SK-N-SH (cell line): ENCODE measurements at places on chromosomes 11 and 22. TPM values are rescaled to one million over a fixed set of nuclear protein-coding genes. Genes with fewer than 3 reads are reported as not detected.

- H3K27me3 ChIP-seq = no peaks in the 10 kb centered on the region
- no peaks in the 10 kb centered on the region for H3K36me3 ChIP-seq
- peak overlapping the region; percentile 76 for H3K27ac ChIP-seq
- H3K4me1 ChIP-seq = peaks cover 74% of the 10 kb centered on the region
- peak; percentile 76 for DNase-seq
Measured at GRCh38 chr11:44766112-44766971, 39.6 kb downstream of the TSPAN18 start.

GRCh38 chr22:29377979-29378378 is 10.4 kb downstream of the AP1B1 start:
- H3K4me1 ChIP-seq = no peaks in the 10 kb centered on the region
- no peaks in the 10 kb centered on the region for H3K27me3 ChIP-seq
- H3K27ac ChIP-seq = no peak overlapping the region
- no peak for DNase-seq
- peaks cover 7% of the 10 kb centered on the region; the same call in 1 of the 2 replicates for H3K36me3 ChIP-seq

GRCh38 chr22:31945971-31946680 is 1.8 kb downstream of the YWHAH start:
- no peaks in the 10 kb centered on the region for H3K27me3 ChIP-seq
- H3K27ac ChIP-seq = peak overlapping the region; percentile 96
- peaks cover 10% of the 10 kb centered on the region for H3K4me1 ChIP-seq
- peaks cover 22% of the 10 kb centered on the region for H3K36me3 ChIP-seq
- no peak for DNase-seq
- peak overlapping the region; percentile 98 for H3K4me3 ChIP-seq

DNA sequence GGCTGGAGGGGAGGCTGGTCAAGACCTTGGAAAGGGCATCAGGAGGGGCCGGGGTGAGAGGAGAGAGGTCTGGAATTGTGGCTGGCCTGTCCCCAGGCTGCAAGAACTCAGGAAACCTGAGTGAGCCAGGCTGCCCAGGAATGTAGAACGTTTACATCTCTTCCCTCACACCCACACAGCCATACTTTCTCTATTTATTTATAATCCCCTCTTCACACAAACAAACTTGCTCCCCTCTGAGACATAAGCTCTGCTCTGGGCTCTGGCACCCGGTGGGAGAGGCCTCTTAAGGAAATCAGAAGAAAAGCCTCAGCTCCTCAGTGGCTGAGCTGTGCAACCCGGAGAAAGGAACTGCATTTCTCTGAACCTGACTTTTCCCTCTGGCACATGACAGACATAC is 5.5 kb downstream of the CHRDL2 start:
- H3K4me3 ChIP-seq = no peak overlapping the region
- no peak for DNase-seq
- H3K27ac ChIP-seq = no peak overlapping the region
- H3K36me3 ChIP-seq = no peaks in the 10 kb centered on the region

GRCh38 chr11:67664696-67665540 is 9.5 kb downstream of the ALDH3B2 start:
- H3K36me3 ChIP-seq = no peaks in the 10 kb centered on the region

DNA sequence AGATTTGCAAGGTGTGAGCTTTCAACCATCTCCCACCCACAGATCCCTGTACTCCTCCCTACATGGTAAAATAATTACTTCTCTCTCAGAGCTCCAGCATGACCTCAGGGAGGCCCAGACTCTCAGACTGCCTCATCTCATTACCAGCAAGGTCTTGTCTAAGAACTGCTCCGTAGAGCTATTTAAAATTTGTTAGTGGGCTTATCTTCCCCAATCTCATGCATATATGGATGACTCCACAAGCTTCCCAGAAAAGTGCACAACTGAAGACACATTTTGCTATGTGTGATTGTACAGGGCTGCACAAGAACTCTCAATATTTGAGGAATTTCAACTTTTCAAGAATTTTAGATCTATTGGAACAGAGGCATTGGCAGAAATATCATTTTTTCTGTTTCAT is 230.3 kb downstream of the CSNK2A3 start:
- no peak for DNase-seq
- no peaks in the 10 kb centered on the region for H3K36me3 ChIP-seq
- no peaks in the 10 kb centered on the region for H3K4me1 ChIP-seq
- H3K27me3 ChIP-seq = no peaks in the 10 kb centered on the region

DNA sequence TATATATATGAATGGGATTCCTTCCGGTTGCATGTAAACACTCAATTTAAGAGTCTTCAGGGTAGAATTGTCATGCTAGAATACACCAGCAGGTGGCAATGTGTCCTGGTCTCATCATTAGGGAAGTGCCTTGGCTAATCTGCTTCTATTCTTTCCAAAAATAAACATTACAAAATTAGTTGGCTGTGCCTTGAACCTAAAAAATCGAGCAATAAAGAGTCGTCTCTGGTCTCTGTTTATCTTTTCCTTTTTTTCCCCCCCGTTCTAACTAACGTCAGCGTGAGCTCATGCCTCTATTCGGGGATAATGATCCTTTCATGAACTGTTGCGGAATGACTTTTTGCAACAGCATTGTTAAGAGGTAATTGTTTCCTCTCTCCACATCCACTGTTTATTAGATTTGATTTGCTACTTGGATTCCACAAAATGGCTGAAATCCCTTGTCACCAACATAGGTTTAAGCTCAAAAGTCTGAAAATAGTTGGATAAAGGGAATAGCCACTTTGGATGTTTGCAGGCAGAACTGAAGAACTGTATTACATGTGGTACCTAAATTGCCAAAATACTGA is 1.2 kb upstream of the ARHGEF12 start:
- DNase-seq = peak; percentile 59
- no peaks in the 10 kb centered on the region for H3K27me3 ChIP-seq
- H3K4me1 ChIP-seq = peaks cover 10% of the 10 kb centered on the region
- peak overlapping the region; percentile 81 for H3K4me3 ChIP-seq
- H3K36me3 ChIP-seq = peaks cover 8% of the 10 kb centered on the region
- peak overlapping the region; percentile 92 for H3K27ac ChIP-seq

DNA sequence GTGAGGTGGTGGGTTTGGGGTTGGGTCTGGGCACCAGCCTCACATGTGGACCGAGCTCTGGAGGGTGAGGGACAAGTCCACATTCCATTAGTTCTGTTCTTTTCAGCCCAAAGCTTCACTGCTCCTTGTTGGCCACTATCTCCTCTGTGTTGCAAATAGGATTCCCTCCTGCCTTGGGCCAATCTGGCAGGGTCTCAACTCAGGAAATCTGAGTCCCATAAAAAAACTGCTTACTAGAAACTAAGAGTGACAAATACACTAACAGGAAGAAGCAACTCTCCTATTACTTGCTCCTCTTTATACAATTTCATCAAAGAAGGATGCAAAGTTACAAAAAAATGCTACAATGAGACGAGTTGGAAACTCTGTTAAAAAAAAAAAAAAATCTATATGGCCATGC is 66.2 kb upstream of the CSNK1E start:
- no peaks in the 10 kb centered on the region for H3K27me3 ChIP-seq
- no peaks in the 10 kb centered on the region for H3K4me1 ChIP-seq
- no peak overlapping the region for H3K27ac ChIP-seq

DNA sequence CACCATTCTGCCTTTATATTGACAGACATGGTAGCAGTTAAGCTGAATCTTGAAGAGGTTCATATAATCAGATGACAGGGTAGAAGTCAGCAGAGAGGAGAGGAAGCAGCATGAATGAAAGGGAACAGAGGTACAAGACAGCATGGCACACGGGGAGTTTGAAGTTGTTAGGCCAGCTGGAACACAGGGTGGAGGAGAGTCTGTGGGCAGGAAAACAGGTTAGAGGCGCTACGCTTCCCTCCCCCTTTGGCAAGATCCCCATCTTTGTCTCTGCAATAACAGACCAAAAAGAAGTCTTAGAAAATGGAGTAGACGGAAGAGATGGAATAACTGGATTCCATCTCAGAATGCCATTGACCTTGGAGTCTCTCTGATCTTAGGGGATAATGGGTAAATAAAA is 20.0 kb upstream of the NDUFC2 start:
- DNase-seq = no peak
- H3K27ac ChIP-seq = no peak overlapping the region
- no peaks in the 10 kb centered on the region for H3K27me3 ChIP-seq
- peaks cover 32% of the 10 kb centered on the region for H3K36me3 ChIP-seq
- H3K4me3 ChIP-seq = no peak overlapping the region
- no peaks in the 10 kb centered on the region for H3K4me1 ChIP-seq

GRCh38 chr11:27882066-27882697 is 181.9 kb upstream of the BDNF start:
- no peaks in the 10 kb centered on the region; the same call in 1 of the 2 replicates for H3K4me1 ChIP-seq
- no peaks in the 10 kb centered on the region for H3K36me3 ChIP-seq
- DNase-seq = no peak
- no peaks in the 10 kb centered on the region for H3K27me3 ChIP-seq

- H3K27ac ChIP-seq = no peak overlapping the region
- 0 out of 2 replicates have a peak, but pooled peaks cover 4% of the 10 kb centered on the region for H3K27me3 ChIP-seq
- no peak for DNase-seq
- H3K36me3 ChIP-seq = no peaks in the 10 kb centered on the region
Measured at GRCh38 chr11:119991022-119991404, 146.9 kb downstream of the TRIM29 start.

GRCh38 chr11:94533206-94533605 is 10.5 kb upstream of the FUT4 start:
- no peak for DNase-seq
- H3K4me3 ChIP-seq = no peak overlapping the region
- H3K27me3 ChIP-seq = no peaks in the 10 kb centered on the region
- no peak overlapping the region for H3K27ac ChIP-seq
- no peaks in the 10 kb centered on the region for H3K36me3 ChIP-seq
- H3K4me1 ChIP-seq = no peaks in the 10 kb centered on the region

GRCh38 chr11:73059915-73060314 is 82.2 kb downstream of the FCHSD2 start:
- no peaks in the 10 kb centered on the region for H3K4me1 ChIP-seq
- no peaks in the 10 kb centered on the region for H3K27me3 ChIP-seq
- no peak for DNase-seq
- no peaks in the 10 kb centered on the region for H3K36me3 ChIP-seq
- no peak overlapping the region for H3K4me3 ChIP-seq
- H3K27ac ChIP-seq = no peak overlapping the region

- DNase-seq = no peak
- H3K36me3 ChIP-seq = no peaks in the 10 kb centered on the region
- no peaks in the 10 kb centered on the region for H3K4me1 ChIP-seq
- no peak overlapping the region for H3K4me3 ChIP-seq
Measured at GRCh38 chr22:43197271-43197941, 10.5 kb upstream of the TTLL12 start.

LDLRAD3 gene
- 10.6 and 11.0 TPM in 2 replicates for polyA plus RNA-seq

DTX4 gene
- polyA plus RNA-seq = 0.02 and 0.05 TPM in 2 replicates

SLC6A5 gene
- not detected in 2 replicates for polyA plus RNA-seq

GDPD4 gene
- not detected in 2 replicates for polyA plus RNA-seq

DAGLA gene
- polyA plus RNA-seq = 2.7 and 3.3 TPM in 2 replicates

SMTNL1 gene
- not detected in 2 replicates for polyA plus RNA-seq

CTSC gene
- polyA plus RNA-seq = 101 and 104 TPM in 2 replicates
